ENCODE measurements at places on chromosomes 5 and 9.

GRCh38 chr9:106528158-106528557 lies 334.8 kb upstream of the ZNF462 start:
- no peak for DNase-seq

GRCh38 chr5:132510076-132510475 lies 19.5 kb upstream of the IRF1 start:
- DNase-seq = no peak

GRCh38 chr5:146947181-146947941 lies 68.8 kb upstream of the PPP2R2B start:
- peak; percentile 2 for DNase-seq

- peak; percentile 88 for DNase-seq
These were observed 22.1 kb downstream of the PTCH1 start for GRCh38 chr9:95494416-95495371.

DNA sequence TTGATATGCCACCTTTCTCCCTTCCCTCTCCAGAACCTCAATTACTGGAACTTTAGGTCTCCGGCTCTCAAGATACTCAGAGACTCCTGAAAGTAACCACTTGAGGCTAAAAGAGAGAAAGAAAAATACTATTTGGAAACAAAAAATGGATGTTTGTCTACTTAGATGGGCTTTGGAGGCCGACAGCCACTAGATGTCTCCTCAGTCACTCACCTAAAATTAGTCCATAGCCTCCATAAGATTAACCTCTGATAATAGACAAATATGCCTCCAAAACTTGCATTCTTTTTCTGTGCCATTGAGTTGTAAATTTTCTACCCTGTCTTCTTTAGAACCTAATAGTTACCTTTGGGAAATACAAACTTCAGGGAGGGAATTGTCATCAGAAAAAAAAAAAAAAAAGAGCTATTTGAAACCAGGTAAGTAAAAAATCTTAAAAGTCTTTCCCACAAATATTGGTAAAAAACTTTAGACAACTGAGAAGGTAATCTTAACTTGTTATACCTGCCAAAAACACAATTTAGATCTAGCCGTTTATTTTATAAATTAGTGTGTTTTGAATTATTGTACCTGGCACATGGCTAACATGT lies 11.2 kb upstream of the PCDH1 start:
- no peak for DNase-seq

DNA sequence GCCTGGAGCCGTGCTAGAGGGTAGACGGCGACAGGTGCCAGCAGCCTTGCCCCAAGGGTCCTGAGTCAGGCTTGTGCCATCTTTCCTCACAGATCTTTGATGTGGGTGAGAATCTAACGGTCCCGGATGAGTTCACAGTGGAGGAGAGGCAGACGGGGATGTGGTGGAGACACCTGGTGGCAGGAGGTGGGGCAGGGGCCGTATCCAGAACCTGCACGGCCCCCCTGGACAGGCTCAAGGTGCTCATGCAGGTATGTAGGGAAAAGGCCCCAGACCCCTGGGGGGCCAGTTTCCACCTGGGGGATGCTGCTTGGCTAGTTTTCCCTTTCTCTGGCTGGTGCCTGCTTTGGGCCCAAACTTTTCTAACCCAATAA lies 24.0 kb downstream of the PTGES2 start:
- peak; percentile 27 for DNase-seq

DNA sequence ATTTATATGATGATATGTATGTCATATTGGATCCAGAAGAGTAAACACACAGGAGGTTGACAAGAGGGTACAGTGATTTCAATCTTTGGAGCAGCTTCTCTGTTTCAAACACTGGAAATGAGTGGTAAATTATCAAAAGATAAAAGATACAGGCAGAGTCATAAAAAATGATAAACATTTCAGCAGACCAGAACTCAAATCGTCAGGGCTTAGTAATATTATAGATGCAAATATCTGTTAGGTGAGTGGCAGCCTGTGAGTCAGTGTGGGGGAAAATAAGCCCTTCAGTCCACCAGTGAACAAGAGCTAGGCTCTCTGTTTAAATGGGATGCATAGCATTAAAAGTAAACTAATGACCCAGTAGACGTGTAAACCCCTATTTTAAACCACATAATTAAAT lies 1378.1 kb downstream of the EFNA5 start:
- DNase-seq = no peak

DNA sequence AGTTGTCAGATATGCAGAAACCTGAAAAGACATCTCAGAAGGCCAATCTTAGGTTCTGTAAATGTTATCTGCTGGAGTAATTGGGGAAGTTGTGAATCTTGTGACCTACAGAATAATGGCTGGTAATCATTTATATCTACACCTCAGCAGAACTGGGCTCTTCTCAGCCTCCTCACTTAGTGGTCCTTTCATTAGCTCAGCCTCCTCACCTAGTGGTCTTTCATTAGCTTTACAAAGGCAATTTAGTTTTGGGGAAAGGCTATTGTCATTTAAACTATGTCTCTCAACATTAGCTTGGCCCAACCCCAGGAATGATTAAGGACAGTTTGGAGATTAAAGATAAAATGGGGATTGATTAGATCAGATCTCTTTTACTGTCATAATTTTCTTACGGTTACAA lies 284.2 kb upstream of the SGCD start:
- DNase-seq = no peak

DNA sequence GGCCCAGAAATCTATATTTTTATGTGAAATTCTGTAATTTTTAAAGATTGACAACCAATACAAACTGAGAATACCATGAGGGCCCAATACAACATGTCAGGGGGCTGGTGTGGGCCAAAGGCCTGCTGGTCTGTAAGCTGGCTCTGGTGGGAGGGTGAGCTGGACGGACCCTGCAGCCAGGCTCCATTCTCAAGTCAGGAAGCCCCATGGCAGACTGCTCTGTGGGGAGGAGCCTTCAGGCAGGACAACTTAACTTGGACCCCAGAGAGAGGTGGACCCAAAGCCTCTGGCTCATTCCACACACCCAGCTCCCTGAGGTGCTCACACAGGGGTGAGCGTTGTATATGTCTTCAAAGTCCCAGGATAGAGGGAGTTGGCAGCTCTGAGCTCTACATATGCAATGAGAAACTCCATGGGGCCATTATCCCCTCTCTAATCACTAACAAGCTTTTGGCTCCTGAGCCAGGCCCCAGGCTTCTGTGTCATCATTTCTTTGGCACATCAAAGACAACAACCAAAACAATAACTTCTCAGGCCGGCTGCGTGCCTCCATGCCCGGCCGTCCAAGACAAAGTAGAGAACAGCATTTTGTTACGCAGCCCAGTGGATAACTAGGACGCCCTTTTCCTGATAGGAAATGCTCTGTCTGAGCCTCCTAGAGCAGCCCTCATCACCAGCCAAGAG lies 6.4 kb downstream of the SEPTIN8 start:
- no peak for DNase-seq

DNA sequence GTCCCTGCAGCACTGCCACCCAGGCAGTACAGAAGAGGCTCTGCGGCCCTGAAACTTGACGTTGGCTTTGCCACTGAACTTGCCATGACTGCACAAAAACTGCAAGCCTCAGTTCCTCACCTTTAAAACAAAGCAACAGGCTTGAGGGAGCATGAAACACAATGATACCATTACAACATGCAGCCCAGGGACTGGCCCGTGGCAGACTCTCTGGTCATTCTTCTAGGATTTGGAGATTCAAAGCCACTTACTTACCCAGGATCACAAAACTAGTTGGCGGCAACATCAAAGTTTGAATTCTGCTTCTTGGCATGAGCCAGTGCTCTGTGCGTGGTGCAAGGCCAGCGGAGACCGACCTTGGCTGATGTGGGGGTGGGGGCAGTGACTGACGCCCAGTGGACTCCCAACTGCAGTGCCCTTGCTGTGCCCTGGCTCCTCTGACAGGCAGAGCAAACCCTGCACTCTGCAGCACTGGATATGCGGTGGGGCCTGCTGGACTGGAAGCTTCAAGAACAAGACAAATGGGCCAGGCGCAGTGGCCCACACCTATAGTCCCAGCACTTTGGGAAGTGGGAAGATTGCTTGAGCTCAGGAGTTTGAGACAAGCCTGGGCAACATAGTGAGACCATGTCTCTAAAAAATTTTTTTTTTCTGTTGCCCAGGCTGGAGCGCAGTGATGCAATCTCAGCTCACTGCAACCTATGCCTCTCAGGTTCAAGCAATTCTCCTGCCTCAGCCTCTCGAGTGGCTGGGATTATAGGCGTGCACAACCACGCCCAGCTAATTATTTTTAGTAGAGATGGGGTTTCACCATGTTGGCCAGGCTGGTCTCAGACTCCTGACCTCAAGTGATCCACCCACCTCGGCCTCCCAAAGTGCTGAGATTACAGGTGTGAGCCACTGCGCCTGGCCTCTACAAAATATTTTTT lies 18.9 kb downstream of the SQSTM1 start:
- no peak for DNase-seq

GRCh38 chr5:88390096-88390441 lies 121.4 kb upstream of the TMEM161B start:
- no peak for DNase-seq

All from CD4-positive, CD25-positive, alpha-beta regulatory T cell (primary cell).